ENCODE measurements at places on chromosomes 7 and 10.

GRCh38 chr7:16695621-16696237 is 49.7 kb downstream of the BZW2 start:
- DNase-seq: no peak

GRCh38 chr7:149765399-149766121 is 7.8 kb downstream of the ZNF467 start:
- DNase-seq: no peak

DNA sequence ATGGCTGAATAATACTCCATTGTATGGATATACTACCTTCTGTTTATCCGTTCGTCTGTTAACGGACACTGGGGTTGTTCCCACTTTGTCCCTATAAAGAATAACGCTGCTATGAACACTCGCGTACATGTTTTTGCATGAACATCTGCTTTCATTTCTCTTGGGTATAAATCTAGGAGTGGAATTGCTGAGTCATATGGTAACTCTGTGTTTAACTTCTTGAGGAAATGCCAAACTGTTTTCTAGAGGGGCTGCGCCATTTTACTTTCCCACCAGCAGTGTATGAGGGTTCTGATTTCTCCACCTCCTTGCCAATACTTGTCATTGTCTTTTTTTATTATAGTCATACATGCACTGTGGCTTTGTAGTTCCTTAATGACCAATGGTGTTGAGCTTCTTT is 20.6 kb upstream of the RASSF4 start:
- DNase-seq: no peak

- no peak for DNase-seq
Measured at GRCh38 chr10:8967061-8967460, 912.6 kb downstream of the GATA3 start.

- no peak for DNase-seq
Measured at GRCh38 chr7:80088705-80089104, 45.9 kb upstream of the GNAI1 start.

DNA sequence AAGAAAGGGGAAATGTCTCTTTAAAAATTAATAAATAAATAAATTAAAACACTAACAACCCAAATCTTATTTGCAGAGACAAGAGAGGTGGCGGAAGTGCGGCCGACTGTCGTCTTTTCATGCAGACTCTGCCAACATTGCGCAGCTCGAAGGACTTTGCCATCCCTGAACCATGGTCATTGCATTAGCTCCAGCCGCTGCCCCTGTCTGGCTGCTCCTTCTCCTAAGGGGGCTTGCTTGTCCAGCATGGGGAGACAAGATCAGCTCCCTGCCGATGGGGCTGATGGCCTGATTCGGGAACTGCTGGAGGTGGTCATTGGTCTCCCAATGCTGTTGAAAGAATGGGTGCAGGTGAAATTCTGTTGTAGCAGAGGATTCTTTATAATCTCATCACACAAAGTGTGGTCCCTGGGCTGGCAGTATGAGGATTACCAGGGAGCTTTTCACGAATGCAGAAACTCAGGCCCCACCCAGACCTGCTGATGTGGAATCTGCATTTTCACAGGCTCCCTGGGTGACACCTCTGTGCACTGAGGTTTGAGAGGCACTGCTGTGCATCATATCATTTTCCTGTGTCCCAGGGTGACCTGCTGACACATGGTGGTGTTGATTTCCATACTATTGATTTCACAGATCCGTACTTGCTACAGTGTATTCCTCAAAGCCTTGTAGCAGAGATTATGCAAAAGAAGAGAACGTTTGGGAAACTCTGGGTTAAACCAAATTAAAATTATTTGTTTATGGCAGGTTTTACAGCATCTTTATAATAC is 172.4 kb upstream of the ZMIZ1 start:
- DNase-seq: no peak

GRCh38 chr7:101720324-101720723 is 91.2 kb upstream of the MYL10 start:
- DNase-seq: no peak

DNA sequence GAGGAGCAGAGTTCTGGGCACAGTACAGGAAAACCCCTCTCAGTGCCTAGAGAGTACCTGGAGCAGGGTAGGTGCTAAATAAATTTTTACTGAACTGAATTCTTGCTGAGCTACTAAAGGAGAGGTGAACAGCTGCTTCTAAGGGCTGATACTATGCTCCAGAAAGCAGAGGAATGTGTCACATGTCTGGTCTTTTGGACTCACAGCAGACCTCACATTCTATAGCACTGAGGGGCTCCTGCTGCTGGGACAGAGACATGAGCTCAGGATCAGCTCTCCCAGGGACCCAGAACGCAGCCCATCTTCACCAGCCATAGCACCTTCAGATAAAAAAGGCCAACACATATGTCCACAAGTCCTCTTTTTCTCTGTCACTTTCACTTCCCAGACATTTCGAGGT is 133.0 kb upstream of the KLF14 start:
- DNase-seq: no peak

DNA sequence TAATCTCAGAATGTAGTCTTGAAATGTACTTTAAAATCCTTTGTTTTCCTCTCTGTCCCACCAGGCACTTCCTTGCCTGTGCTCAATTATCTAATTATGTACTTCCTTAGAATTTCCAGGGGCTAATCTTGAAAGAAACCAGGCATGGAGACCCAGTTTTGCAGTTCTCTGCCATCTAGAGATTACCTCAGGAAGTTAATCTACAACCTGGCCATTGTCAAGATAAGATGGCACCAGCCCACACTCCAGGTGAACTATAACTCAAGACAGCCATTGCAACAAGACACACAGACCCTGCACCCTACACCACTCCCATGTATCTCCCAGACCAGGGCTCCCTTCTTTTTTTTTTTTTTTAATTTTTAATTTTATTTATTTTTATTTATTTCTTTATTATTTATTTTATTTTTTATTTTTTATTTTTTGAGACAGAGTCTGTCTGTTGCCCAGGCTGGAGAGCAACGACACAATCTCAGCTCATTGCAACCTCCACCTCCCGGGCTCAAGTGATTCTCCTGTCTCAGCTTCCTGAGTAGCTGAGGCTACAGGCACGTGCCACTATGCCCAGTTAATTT is 85.9 kb upstream of the TRIM24 start:
- no peak for DNase-seq

DNA sequence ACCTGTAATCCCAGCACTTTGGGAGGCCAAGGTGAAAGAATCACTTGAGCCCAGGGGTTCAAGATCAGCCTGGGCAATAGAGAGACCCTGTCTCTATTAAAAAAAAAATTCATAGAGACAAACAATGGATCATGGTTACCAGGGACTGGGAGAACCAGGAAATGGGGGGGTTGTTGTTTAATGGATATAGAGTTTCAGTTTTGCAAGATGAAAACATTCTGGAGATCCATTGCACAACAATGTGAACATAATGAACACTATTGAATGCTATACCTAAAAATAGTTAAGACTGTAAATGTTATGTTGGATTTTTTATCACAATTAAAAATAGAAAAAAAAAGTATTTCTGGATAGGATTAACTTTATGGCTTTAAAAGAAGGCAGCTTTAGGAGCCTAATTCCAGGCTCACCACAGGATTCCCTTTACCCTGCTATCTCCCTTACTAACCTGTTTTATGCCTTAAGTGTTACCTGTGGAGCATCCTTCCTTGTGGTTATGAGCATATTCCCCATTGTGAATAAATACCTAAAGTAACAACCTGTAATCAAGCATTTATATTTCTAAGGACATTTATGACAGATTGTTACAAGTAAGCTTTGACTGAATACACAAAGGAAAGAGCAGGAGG is 45.1 kb upstream of the SGCE start:
- DNase-seq: no peak

- no peak for DNase-seq
Measured at GRCh38 chr10:127871631-127872010, 21.1 kb downstream of the CLRN3 start.

GRCh38 chr10:47340608-47341170 is 7.5 kb upstream of the RBP3 start:
- DNase-seq: peak; percentile 74

DNA sequence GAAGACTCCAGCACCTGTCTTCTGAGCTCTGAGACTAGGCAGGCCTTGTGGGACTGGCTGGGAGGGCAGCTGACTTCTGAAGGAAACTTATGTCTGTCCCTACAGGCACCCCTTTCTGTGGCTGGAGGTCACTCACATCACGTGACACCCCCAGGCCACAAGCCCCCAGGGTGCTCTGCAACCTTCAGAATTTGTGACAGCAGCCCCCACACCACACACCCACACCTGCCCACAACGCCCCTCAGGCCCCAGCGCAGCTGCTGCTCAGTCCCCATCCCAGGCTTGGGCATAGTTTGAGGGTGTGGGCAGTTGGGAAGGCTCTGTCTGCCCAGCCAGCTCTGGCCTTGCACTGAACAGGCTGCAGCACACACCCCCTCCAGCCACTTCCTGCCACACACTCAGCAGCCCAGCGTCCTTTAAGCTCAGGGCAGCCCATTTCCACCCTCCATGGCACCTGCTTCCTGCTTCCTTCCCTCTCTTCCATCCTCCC is 80.0 kb upstream of the UNC5B start:
- DNase-seq: no peak

DNA sequence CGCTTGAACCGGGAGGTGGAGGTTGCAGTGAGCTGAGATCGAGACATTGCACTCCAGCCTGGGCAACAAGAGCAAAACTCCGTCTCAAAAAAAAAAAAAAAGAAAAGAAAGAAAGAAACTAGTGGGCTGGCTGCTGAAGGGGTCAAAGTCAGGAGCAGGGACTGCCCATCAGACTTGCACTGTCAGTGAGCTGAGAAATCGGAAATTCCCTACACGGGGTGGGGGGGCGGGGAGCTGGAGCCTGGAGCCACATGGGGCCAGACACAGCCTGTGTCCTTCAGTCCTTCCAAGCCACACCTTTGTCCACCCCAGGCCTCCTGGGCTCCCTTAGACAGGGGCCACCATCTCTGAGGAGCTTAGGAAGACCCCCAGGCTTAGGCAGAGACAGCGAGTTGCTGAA is 34.5 kb downstream of the SRRM3 start:
- no peak for DNase-seq

DNA sequence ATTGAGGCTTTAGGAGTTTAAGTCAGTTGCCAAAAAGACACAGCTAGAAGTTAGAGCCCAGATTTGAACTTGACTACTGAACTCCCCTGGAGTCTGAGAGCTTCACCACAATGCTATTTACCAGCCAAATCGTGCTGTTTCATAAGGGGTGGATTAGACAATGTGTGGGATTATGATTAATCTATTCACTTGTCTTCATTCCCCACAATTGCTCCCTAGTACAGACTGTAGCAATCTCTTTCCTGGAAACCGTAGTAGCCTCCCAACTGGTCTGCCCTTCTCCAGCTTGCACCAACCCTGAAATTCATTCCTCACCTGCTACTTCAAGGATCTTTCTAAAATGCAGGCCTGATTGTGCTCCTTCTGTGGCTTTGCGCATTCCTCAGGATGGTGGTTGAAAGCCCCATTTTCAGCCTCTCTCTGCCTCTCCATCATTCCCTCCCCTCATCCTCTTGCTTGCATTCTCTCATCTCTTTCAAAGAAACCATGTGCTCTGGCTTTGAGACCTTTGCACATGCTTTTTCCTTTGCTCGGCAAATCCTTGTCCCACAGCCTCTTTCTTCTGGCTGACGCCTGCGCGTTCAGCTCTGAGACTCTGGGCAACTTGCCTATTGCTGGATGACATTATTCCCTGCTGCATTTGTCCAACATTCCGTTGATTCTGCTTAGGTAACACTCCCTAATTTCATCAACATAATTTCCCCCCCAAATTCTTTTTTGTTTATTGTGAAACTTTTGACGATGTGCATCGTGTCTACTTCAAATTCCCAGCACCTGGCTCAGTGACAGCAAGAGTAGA is 145.1 kb downstream of the ADRA2A start:
- DNase-seq: no peak

DNA sequence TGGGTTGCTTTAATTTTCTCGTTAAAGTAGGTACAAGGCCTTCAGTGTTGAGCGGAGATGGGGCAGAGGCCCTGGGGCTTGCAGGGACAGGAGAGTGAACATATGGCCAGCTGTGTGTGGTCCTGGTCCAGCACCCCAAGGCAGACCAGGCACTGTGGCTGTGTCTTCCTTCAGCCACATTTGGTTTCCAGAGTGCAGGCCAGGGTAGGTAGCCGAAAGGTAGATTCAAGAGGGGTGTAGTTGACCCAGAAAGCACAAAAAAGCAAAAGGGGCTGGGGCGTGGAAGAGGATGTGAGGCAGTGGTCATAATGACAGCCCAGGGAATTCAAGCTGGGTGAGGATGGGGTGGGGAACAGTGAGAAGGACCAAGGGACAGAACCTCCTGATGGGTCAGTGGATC is 21.3 kb upstream of the CHST15 start:
- DNase-seq: no peak

DNA sequence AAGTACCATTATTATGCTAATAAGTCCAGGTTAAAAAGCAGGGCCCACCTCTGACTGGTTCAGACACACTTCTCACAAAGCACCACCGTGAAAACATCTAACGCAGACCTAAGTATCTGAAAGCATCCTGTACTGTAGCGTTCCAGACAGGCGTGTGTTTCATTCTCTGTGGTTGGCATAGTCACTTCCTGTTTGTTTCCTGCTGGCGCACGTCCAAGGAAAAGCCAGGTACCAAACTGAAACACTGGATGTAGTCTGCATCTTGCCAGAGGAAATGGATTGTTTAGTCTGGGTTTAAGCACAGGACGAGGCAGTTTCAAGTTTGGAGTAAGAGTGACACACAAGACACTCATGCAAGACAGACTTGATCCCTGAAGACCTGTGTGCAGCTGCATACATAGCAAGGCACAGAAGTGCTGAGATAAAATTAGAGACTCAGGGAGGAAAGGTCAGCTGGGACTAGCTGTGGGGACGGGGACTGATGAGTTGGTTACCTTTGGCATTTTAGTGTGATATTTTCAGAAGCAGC is 23.3 kb downstream of the BPGM start:
- no peak for DNase-seq

GRCh38 chr10:100348389-100348927 is 1.4 kb downstream of the SCD start:
- DNase-seq: no peak

DNA sequence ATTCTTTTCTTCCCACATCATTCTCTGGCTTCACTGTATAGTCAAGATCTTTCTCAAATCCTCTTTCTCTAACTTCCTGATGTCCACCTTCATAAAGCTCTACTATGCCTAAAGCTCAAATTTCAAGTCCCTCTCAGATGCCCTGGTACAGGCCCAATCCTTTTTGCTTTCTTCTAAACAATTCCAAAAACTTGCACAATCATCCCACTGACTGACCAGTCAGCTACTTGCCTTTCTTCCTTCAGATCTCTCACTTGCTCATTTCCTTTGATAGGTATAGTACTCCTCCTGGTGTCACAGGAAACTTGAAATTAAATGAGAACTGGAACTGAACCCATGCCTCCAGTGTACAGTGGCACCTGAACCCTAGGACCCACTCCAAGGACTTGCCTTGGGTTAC is 18.2 kb downstream of the SEC31B start:
- DNase-seq: no peak
